ENCODE measurements at places on chromosomes 5 and 9.

DNA sequence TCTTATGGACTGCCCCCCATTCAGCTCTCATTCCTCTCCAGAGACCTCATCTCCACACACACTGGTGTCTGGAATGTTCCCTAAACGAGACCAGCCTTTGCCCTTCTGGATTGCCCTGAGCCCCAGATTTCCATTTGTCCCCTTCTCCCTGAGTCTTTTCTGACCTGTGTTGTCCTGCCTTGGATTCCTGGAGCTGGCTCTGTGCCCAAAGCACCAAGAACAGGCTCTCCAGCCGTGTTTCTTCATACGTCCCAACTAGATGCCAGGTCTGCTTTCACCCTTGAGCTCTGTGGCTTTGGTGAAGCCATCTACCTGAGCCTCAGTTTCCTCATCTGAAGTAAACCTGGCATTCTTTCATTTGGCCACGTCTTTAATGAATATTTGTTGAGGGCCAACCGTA is 6.3 kb downstream of the CCDC180 start:
- DNase-seq = no peak

GRCh38 chr5:132665574-132666080 is 7.7 kb downstream of the IL13 start:
- DNase-seq = no peak

GRCh38 chr9:101716629-101717028 is 21.8 kb downstream of the GRIN3A start:
- DNase-seq = no peak

- DNase-seq = no peak
Measured at GRCh38 chr9:7153134-7153533, 395.4 kb downstream of the KDM4C start.

DNA sequence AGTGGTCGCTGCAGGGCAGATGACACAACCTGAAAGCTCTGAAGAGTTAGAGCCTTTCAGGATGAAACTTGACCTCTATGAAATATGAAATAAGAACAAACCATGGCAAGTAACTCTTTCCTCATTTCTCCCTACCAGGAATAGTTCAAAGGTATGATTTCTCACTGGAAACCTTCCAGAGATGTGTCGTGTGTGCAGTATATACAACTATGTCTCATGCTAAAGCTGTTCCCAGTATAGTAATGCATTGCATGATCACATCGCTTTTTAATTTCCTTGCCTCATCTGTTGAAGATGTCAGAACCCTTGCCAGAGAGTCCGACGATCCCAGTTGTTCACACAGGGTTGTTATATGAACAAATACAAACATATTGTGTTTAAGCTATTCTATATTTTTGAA is 45.8 kb upstream of the RGMB start:
- no peak for DNase-seq

- no peak for DNase-seq
Measured at GRCh38 chr5:169649486-169649885, 12.4 kb downstream of the DOCK2 start.

- no peak for DNase-seq
Measured at GRCh38 chr9:14418941-14419937, 105.3 kb upstream of the NFIB start.

DNA sequence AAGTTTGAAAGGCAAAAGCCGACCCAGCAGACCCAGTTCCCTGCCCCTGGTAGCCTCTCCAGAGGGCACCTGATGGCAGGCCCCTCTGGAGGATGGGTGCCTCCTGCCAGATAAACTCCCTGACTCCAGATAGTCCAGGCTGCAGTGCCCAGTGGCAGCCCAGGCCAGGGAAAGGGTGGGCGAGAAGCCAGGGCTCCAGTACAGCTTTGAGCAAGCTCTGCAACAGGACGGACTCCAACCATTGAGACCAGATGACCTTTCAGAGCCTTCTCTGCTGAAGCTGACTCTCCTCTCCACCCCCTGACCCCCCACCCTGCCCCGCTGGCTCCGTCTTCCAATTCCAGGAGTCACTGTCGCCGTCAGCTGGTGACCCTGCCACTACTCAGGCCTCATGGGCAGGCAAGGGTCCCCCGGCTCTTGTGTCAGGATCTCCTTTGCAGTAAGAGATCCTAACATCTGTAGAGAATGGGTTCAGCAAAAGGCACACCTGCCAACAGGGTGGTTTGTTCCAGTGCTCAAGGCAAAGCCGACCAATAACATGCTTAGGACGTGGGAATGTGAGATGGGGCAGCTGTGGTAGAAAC is 15.5 kb upstream of the FCN1 start:
- DNase-seq = no peak

DNA sequence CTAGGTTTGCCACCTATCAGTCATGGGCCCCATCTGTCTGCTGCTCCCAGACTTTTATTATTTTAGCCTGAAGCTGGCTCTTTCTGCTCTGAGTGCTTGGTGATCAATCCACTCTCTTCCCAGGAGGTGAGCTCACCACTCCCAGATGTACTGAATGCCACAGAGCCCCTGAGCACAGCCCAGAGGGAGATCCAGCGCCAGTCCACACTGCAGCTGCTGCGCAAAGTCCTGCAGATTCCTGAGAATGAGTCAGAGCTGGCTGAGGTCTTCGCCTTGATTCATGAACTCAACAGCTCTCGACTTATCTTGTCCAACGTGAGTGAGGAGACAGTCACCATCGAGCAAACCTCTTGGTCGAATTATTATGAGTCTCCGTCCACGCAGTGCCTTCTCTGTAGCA is 36.0 kb downstream of the HMGXB3 start:
- DNase-seq = peak; percentile 96

DNA sequence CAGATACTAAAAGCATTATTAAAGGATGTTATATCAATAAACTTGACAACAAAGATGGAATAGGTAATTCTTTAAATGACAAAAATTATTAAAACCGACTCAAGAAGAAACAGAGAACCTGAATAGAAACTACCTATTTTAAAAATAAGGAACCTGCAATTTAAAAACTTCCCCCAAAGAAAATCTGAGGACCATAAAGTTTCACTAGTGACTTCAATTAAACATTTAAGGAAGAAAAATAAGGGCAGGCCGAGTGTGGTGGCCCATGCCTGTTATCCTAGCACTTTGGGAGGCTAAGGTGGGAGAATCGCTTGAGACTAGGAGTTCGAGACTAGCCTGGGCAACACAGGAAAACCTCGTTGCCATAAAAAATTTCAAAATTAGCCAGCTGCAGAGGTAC is 99.6 kb downstream of the FANCC start:
- DNase-seq = no peak

- DNase-seq = no peak
Measured at GRCh38 chr9:13387734-13388067, 108.2 kb upstream of the MPDZ start.

GRCh38 chr9:121445986-121446385 is 53.7 kb downstream of the GGTA1 start:
- DNase-seq = no peak

DNA sequence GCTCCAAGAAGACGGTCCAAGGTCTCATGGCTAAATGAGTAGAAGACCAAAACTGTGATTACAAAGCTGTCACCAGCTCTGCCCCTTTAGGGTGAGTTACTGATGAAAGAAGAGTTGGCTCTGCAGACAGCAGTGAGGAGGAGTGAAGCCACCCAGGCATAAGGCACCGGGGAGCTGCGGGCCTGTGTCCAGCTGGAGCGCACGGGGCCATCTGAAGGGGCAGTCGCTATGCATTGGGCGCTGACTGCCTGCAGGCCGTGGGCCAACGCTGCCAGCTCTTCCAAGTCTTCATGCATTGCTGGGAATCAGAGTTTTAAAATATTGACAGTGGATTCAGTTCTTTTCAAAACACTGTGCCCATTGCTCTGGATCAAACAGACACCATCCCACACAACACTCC is 70.3 kb downstream of the DAPK1 start:
- DNase-seq = no peak
